ENCODE measurements at places on chromosomes 5 and 9.
A peak's percentile ranks its signal among the peaks of the same experiment; 100 is the strongest.

- no peak for DNase-seq
These were observed 223.3 kb downstream of the PIK3R1 start for GRCh38 chr5:68438876-68439275.

DNA sequence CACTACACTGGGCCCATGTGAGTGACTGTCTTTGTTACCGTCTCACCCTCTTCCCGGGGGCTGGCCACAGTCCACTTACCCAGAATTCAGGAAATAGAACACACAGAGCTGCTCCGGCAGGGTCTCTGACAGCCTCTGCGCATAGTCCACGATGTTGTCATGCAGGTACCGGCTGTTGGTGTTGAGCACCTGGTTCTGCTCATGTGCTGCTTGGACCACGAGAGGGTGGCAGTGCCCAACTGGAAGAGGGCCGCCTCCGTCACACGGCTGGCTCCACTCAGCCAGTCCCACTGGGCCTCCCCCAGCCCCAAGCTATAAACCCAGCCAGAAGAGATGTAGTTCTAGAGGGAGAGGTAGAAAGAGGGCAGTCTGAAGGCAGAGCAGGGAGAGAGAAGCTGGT lies 2.7 kb downstream of the PHYKPL start:
- DNase-seq, result no peak

DNA sequence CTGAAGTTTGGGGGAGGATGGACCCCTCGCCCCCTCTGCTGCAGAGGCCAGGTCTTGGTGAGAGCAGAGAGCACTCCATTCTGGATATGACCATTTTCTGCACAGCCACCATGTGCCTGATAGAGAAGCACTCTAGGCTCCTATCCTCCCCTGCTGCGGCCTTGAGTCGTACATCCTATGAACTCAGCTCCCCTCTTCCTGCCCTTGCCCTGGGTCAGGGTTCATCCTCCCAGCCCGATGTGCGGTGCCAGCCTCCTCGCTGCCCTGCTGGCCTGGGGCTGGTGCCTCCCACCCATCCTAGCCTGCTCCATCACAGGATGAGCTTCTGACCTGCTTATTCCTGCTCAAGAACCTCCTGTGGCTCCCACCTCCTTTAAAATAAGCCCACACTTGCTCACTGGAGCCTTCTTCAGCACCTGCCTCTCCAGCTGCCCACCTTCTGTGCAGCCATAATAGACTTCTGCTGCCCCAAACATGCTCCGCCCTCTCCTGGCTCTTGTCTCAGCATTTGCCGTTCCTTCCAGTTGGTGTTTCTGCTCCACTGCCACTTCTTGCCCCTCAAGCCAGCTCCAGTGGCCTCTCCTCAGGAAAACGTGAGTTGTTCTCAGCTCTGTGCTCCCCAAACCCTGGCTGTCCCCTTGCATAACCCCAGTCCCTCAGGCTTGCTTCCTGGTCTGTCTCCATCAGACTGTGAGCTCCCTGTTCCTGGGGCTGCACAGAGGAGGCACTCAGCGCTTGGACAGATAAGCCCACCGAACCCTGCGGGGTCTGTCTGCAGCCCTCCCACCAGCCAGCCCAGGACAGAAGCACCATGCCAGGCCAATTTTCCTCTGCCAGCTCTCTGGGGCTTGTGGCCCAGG lies 22.3 kb upstream of the TTLL11 start:
- no peak for DNase-seq

GRCh38 chr5:180644129-180644824 lies 5.1 kb downstream of the FLT4 start:
- DNase-seq, result no peak

GRCh38 chr9:3036333-3036700 lies 192.4 kb upstream of the PUM3 start:
- no peak for DNase-seq

DNA sequence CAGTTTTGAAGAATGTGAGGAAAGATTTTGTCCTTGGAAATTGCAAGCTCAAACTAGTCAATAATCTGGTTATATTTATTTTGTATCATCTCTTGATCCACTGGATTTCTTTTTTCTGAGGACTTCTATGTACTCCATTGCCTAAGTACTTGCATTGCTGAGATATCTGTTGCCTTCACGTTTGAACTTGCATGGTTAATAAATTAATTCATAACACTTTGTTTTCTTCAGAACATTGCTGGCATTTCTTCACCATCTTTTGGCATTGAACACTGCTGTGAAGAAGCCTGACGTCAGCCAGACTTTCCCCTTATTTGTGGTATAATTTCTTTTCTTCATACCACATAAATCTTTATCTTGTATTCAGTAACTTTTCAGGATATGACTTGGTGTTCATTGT lies 246.0 kb upstream of the KIF2A start:
- DNase-seq, result no peak

DNA sequence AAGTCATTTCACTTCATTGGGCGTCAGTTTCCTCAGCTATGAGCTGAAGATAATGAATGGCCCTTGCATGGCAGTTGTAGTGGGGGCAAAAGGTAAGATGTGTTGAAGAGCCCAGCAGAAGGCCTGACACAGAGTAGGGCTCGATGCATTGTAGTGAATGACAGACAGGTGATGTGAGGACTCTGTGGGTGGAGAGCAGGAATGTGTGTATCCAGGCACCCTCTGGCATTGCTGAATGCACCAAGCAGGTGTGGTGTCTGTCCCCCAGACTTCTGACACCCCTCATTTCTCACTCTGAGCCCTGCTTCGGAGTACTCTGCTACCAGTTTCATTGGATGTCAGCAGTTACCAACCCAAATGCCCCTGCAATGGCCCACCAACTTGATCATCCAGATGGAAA lies 22.4 kb downstream of the LHX2 start:
- no peak for DNase-seq

DNA sequence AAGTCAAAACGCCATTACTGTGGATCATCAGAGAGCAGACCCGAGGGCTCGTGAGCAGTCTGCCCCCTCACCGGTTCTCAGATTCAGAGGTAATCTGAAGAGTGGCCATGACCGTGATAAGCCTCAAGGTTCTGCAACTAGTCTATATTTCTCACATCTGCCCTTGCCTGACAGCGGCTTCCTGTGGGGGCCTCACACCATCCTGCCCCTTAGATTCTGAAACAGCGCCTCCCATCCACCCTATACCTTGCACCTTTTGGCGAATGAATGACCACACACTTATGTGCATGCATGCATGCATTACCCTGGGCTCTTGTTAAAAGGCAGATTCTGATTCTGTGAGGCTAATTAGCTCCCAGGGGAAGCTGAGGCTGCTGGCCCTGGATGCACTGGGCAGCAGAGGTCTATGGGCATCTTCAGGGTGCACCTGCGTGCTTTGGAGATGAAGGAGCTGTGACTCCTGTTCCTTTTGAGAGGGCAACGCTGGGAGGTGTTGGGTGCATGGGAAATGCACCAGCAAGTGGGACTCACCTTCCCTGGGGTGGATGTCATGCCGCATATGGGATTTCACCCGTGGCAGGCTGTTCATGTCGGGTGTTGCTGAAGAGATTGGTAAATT lies 7.8 kb upstream of the GADD45G start:
- no peak for DNase-seq

GRCh38 chr5:139745132-139745799 lies 50.3 kb upstream of the PSD2 start:
- no peak for DNase-seq

- no peak for DNase-seq
These were observed 42.7 kb downstream of the NCS1 start for GRCh38 chr9:130214776-130215340.

- DNase-seq, result no peak
These were observed 27.4 kb upstream of the SYNPO start for GRCh38 chr5:150612905-150613670.

GRCh38 chr5:159095866-159096242 lies 3.9 kb downstream of the EBF1 start:
- no peak for DNase-seq

DNA sequence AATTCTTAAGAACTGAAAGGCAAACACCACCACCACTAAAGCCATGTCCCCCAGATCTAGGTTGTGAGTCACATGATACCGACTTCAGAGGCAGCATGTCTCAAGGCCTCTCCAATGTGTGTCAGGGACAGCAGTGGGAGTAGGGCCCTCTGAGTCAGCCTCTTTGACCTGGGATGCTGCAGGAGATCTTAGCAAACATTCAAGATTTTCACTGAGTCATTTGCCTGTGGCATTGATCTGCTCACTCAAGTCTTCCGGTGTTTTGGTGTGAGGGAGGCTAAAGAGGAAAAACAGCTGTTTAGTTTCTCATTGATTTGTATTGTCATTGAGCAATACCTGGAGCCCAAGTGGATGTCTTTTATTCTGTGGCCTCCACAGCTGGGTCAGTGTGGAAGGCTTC lies 36.1 kb downstream of the TMC1 start:
- DNase-seq, result no peak

DNA sequence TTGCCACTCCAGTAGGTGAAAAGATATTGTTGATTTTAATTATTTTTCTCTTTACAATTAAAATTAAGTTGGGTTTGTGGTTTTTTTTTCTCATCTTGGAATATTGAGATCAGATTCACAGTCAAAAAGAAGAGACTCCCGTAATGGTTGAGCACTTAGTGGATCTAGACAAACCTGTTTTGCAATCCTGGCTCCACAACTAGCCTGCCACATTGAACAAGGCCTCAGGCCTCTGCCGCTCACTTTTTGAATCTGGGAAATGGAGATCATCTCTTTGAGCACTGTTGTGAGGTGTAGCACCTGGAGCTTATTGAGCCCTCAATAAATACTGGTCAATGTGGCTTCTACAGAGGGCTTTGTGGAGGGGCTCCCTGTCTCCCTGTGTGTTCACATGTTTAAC lies 37.1 kb upstream of the RARS1 start:
- no peak for DNase-seq

DNA sequence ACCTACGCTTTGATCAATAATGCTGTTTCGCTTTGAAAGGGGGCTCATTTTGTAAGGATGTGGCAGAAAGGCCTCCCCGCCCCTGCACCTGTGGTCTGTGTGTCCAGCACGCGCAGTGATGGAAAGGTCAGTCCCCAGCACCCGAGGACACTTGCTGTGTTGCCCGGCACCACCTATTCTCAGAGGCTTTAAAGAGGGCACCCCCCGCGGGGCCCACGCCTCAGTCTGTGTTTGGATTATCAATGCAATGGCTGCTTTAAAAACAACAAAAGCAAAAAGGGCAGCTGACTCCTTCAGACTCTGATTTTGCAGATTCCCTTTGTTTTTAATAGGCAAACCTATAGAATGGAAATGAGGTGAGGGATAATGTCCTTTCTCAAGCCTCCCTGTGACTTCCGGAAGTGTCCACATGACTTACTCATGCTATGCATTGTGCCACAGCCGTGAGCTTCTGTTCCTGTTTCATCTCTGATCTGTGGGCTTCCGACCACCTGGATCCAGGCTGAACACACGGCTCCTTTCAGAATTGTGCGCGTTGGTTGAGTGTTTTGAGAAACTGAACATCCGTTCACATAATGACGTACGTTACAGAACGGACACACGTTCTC lies 416.2 kb downstream of the IRX2 start:
- DNase-seq, result no peak

DNA sequence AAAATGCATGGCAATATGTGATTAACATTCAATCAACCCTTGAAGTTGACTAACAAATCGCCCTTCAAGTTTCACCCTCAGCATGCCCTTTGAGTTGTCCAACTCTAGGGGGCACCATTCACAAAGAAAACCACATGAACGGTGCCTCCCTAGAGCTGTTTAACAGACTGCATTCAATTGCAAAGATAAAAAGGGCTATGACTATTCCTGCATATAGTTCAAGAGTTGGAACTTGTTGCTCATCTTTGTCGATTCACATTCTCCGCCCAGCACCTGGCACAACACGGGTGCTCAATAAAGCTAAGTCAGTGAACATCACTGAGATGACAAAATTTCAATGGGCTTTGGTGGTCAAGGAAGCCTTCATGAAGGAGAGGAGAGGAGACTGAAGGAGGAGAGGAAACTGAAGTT lies 69.6 kb upstream of the SLC30A5 start:
- no peak for DNase-seq

DNA sequence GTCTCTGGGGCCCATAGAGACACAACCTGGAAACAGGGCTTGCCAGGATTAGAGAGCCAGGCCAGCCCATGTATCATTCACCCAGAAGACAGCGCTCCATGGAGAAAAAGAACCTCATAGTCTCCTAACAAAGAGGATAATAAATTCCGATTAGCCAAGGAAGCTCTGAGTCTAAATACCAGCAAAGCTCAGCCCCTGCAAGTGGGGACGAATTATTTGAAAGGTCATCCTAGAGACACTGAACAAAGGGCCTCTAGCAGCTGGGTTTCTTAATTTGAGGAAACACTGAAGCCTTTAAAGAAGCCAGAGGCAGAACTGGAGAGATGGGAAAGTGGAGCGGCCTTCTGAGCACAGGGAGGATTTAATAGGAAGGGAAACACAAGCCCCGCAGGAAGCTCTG lies 287.1 kb upstream of the ZNF462 start:
- DNase-seq, result no peak

- no peak for DNase-seq
These were observed 14.6 kb downstream of the CCNJL start for GRCh38 chr5:160297776-160298175.

DNA sequence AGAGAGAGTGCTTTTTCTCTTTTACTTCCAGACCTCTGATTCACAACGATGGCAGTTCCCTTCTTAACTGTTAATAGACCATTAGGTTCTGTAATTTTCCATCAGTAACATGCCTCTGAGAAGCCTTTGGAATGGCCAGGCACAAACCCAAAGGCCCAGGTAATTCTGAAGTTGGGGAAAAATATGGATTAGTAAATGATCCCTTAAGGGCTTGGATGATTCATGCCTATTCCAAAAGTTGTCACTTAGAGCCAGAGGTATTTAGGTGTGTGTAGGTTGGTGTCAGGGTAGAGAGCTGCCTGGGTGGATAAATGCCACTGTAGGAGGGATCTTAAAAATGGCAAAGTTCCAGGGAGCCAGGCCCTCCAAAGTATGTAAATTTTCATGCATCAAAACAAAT lies 228.8 kb downstream of the PLK2 start:
- no peak for DNase-seq

- DNase-seq, result peak; percentile 28
These were observed 63.9 kb downstream of the SERINC5 start for GRCh38 chr5:80191991-80192398.

DNA sequence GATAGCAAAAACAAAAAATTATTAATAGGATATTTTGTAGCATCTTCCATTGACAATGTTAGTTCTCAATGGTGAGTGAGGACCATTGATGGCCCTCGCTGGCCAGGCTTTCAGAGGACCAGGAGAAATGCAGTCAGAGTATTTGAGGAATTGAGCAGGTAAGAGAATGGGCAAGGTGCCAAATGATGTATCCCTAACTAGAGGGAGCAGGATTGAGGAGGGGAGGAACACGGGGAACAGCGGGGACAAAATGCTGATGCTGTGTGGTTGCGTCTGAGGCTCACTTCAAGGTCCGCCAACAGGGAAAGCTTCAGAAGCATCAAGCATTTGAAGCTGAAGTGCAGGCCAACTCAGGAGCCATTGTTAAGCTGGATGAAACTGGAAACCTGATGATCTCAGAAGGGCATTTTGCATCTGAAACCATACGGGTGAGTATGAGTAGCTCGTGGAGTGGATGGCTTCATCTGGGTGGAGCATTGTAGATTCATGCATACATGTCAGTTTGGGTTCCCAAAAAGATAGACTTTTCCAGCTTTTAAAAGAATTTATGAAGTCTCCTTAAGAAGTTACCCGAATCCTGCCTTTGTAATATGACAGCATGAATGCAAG lies 16.2 kb downstream of the SPTAN1 start:
- DNase-seq, result no peak

GRCh38 chr5:1517838-1518237 lies 5.9 kb downstream of the LPCAT1 start:
- DNase-seq, result peak; percentile 4
